Trophoblast cell (in vitro differentiated cells and primary cell): ENCODE measurements at places on chromosomes 6 and 20.
A peak's percentile ranks its signal among the peaks of the same experiment; 100 is the strongest.

GRCh38 chr6:42118162-42119001 lies 24.0 kb downstream of the C6orf132 start:
- no peak for DNase-seq

GRCh38 chr20:23374441-23374840 lies 12.5 kb downstream of the GZF1 start:
- no peak for DNase-seq

DNA sequence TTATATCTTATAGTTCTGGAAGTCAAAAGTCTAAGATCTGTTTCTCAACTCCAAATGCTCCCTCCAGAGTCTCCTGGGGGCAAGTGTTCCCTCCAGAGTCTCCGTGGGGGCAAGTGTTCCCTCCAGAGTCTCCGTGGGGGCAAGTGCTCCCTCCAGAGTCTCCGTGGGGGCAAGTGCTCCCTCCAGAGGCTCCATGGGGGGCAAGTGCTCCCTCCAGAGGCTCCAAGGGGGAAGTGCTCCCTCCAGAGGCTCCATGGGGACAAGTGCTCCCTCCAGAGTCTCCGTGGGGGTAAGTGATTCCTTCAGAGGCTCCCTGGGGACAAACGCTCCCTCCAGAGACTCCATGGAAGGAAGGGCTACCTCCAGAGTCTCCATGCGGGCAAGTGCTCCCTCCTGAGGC lies 34.0 kb upstream of the THBS2 start:
- DNase-seq = no peak

DNA sequence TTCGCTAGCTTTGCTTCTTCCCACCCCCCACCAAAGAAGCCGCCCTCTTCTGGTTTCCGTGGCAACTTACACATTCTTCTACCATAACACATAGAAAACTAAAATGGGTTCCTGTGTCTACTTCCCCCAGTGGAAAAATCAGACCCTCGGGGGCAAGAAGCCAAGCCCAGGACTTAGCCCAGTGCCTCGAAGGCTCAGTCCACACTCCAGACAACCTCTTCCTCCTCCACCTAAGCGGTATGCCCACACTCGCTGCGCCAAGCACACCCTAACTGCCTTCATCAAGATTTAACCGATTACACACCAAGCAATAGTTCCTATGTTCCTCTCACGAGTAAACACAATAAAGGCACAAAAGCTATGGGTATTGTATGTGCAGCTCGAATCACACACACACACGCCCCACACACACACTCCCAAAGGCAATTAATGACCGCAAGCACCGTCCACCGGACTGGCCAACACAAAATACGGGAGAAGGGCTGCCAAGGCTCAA lies 537 bp downstream of the PPIL4 start:
- DNase-seq = peak; percentile 77

DNA sequence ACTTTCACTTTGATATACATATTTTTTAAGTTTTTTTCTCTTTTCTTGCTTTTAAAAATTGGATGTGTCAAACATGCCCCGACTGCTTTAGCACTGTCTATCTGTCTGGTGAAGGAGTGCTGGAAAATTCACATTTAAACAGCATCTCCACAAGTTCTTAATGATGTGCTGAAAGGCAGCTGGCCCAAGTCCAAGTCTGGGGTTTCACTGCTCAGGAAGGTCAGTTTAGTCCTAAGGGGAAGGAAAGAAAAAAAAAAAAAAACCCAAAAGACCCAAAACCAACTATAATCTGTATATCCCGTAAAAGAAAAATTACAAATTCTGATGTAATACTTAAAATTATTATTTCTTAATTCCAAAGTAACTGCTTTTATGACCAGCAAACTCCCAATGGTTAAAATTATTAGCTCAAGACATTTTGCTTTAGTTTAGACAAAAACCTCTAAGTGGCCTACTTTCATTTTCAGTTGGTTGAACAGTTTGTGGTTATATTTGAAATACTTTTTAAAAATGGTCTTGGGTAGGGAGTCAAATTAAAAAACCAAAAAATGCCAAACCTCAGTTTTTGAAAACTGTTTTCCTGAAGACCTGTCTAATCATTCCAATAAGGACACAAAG lies 79.5 kb upstream of the PREP start:
- DNase-seq = no peak

GRCh38 chr6:70657706-70658105 lies 10.0 kb upstream of the SMAP1 start:
- DNase-seq = no peak

DNA sequence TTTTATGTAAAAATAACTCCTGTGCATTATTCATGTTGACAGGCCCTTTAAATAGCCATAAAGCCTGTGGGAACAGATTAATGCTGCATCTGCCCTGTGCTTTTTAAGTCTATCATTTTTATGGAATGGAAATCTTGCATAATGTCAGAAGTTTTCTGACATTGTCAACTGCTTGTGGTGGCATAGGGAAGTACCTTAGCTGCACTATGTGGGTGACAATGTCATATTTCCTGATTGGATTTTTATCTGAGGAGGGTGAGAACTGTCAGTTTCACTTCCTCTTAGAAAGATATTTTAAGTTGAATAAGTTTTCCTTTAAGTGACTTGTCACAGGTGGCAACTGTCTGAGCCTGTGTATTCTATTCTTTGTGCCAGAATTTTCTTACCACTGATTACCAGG lies 267.9 kb downstream of the PLCB1 start:
- DNase-seq = peak; percentile 31

- peak; percentile 92 for DNase-seq
Measured at GRCh38 chr6:132414761-132415160, 13.5 kb upstream of the MOXD1 start.
